Activated naive CD4-positive, alpha-beta T cell (primary cell): ENCODE measurements at places on chromosomes 4 and X.

DNA sequence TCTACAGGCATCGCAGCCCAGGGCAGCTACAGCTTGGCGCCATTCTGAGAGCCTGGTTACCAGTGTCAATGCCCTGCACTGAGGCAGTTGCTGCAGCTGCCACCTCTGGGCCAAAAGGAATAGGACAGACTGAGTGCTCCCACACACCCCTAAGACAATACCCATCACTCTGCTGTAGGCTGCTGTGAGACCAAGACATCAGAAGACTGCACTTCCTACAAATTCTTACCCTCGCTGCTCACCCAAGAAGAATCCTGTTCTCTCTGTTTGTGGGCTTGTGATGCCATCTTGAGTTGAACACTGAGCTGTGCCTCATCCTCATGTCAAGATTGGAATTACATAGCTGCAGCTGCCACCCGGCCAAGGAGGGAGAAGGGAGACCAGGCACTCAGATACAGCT, 1847.0 kb upstream of the PCDH10 start:
- no peak for DNase-seq

DNA sequence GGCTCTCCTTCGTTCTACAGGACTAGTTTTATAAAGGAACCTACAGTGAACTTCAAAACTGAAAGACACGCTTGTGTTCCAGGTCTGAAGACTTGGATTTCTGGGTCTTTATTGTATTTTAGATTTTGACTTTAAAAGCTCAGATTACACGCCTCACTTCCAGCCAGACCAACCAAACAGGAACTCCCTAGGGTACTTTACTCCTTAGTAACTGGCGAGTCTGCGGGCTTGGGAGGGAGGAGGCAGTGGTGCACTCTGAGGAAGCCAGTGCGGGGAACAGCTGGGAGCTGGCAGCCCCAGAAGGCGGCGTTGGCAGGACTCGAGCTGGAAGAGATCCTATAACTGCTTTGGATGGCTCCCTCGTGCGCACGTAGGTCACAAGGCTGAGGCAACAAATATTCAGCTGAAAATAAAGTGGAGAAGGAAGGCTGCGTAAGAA, 391 bp upstream of the PHKA1 start:
- DNase-seq = no peak

GRCh38 chrX:78024349-78025059, 55.1 kb upstream of the PGAM4 start:
- DNase-seq = no peak

DNA sequence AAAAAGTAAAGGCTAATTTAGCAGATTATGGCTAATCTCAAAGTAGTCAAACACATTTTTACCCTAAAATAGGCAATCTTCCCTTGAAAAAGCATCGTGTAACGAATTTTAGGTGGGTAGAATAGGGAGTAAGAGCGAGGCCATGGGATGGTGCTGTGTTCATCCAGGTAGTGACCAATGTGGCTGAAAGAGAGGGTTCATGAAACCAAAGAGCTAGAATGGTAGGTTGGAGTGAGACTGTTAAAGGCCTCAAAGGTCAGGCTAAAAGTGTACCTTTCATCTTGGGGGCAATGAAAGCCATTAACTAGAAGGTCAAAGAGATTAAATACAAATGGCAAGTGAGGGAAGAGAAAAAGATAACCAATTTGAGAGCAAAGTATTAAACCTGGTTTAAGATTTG, 23.6 kb downstream of the EIF4E start:
- DNase-seq = no peak

DNA sequence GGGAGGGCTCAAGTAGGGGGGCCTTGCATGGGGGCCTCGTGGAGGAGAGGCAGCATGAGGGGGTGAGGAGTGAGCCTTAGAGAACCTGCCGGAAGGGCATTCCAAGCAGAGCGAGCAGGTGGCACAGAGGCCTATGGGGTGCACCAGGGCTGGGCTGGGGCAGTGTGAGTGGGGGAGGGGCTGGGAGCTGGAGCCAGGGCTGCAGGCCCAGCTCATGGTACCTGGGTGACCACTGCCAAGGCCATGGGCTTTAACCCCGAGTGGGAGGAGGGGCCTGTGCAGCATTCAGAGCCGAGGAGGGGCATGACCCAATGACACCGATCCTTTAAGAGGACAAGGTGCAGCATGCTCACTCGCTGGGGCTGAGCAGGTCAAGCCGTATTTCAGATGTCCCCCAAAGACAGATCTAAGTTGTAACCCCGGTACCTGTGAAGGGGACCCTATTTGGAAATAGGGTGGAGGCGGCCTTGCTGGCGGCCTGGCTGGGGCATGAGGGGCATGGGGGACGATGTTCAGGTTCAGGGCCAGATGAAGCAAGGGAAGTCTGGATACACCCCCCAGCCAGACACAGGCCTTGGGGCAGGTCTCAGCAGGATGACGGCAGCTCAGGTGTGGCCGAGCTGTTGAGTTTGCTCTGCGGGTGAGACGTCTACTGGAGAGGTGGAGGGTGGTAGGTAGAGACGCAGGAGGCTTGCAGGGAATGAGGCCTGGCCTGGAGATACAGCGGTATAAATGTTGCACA, 137.0 kb downstream of the CPZ start:
- DNase-seq = no peak

DNA sequence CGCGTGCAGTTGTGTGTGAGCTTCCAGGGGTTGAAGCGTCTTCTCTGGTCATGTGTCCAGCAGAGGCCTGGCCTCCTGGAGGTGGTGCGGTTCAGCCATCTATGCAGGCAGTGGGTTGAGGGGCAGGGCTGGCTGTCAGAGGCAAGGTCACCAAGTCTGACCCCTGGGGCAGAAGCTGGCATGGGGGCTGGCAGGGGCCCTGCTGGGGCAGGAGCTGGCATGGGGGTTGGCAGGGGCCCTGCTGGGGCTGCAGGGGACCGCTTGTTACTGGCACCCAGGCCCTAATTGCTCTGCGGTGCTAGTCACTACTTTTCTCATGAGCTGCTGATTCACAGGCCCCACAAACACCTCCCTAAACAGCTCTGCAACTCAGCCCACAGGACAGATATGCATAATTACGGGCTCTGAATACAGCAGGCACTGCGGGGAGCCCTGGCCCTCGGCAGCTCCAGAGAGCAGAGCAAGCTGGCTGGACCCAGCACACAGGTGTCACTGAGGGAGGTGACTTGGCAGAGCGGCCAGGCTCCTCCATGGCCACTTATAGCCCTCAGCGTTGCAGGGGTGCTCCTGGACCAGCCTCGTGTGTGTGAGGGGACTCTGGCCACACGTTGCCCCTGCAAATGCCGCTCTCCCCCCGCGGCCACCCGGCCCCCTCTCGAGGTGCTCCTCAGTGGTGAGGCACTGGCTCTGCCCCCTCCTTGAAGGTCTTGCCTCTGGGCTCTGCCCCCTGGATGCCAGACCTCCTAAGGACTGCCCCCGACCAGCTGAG, 32.7 kb downstream of the CPLX1 start:
- DNase-seq = no peak

GRCh38 chr4:81519427-81519773, 47.7 kb upstream of the RASGEF1B start:
- no peak for DNase-seq

- no peak for DNase-seq
These were observed 484.5 kb downstream of the IL1RAPL1 start for GRCh38 chrX:29071525-29072320.

- DNase-seq = no peak
These were observed 96.6 kb downstream of the PHKA2 start for GRCh38 chrX:18887177-18887824.

DNA sequence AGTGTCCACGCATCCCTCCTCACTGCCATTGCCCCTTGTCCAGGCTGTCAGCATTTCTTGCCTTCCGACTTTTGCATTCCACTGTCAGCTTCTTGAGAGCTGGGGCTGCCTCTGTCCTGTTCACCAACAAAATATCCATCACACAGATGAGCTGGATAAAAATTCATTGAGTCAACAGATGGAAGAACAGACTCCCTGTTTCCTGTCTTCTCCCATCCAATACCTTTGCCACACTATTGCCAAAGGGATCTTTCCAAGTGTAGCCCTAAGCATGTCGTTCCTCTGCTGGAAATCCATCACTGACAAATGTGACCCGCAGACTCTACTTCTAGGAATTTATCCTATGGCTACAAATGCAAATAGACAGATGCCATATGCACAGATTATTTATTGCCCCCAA, 78.0 kb upstream of the PJA1 start:
- no peak for DNase-seq

DNA sequence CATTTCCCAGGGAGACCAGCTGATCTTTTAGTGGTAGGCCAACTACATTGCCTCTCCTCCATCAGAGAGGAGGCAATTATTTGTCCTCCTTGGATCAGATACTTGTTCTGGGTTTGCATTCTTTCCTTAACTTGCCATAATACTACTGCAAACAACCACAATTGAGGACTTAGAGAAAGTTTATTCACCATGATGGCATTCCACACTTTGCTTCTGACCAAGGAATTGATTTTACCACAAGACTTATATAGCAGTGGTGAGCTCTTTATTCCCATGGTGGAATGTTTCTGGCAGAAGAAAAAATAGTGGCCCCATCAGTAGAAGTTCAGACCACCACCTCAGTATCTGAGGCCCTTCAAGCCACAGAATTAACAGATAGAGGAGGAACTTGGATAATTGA, 123.9 kb upstream of the PPP3CA start:
- no peak for DNase-seq

- DNase-seq = no peak
These were observed 70.6 kb downstream of the PKD2 start for GRCh38 chr4:88077911-88078524.

GRCh38 chrX:112058255-112058654, 24.3 kb downstream of the TRPC5 start:
- DNase-seq = no peak

DNA sequence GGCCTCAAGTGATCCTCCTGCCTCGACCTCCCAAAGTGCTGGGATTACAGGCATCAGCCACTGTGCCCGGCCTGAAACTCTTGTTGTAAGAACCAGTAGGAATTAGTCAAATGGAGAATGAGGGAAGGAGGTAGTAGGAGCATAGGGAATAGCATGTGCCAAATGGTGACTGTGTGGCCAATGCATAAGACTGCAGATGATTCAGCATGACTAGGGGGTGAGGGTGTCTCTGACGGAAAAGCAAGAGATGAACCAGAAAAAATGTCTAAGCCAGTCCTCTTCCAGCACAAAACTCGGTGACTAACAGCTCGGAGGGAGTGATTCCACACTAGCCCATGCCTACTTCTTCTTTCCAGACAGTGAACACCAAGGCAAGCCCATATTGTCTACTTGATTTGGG, 58.2 kb upstream of the DUSP21 start:
- DNase-seq = no peak

GRCh38 chr4:67483868-67484602, 61.3 kb downstream of the CENPC start:
- no peak for DNase-seq

- no peak for DNase-seq
These were observed 21.4 kb upstream of the FAM9B start for GRCh38 chrX:9055354-9055753.

GRCh38 chr4:109182696-109183095, 119.8 kb downstream of the COL25A1 start:
- DNase-seq = no peak

GRCh38 chrX:19776753-19777152, 110.6 kb downstream of the SH3KBP1 start:
- DNase-seq = no peak

- no peak for DNase-seq
These were observed 22.3 kb downstream of the COX7B2 start for GRCh38 chr4:46886711-46887110.
